ENCODE measurements at places on chromosomes 11 and 22.

GRCh38 chr22:19805821-19806212, 45.2 kb downstream of the TBX1 start:
- DNase-seq = no peak

- no peak for DNase-seq
Observed at GRCh38 chr11:6437423-6437822, 3.4 kb downstream of the HPX start.

- no peak for DNase-seq
Observed at GRCh38 chr11:76717816-76718215, 47.3 kb upstream of the LRRC32 start.

DNA sequence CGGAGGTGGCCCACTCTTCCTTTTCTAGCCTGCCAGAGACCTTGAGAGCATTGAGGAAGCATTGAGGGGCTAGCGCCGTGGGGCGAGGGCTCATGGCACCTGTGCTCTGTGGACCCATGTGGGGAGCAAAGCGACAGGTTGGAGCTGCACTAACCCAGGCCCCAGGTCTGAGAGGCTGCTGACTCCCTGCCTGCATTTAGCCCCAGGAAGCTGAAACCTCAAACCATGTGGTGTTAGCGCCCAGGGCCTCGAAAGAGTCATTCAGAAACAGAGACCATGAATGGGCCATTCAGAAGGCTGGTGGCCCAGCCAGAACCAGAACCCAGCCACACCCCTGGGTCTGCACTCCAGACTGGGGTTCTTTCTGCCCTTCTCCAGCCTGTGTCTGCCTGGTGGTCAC, 88.6 kb downstream of the BCR start:
- DNase-seq = no peak

DNA sequence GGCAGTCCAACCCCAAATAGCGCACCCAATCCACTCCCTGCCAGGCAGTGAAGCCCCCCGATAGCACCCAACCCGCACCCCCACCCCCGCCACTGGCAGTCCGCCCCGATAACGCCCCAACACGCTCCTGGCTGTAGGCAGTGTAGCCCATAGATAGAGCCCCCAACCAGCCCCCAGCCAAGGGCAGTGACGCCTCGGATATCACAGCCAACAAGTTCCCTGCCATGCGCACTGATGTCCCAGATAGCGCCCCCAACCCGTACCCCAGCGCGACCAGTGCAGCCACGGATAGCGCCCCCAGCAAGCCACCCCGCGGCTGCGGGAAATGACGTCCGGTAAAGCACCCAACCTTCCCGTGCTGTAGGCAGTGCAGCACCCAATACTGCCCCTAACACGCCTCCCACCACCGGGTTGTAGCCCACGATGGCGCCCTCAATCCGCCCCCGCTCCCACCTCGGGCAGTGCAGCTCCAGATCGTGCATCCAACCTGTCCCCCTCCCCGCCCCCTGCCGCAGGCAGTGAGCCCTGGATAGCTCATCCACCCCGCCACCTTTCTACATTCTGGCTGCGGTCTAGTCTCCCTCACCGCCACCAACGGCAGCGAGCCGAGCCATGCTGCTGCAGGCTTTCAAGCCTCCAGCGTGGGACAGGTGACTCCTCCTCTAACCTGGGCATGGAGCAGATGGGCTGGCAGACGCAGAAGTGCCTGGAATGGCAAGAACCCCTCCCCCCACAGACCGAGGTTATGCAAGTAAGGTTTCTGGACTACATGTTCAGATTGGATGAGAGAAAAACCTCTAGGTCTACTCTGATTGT, 625 bp downstream of the RFPL2 start:
- DNase-seq = no peak

DNA sequence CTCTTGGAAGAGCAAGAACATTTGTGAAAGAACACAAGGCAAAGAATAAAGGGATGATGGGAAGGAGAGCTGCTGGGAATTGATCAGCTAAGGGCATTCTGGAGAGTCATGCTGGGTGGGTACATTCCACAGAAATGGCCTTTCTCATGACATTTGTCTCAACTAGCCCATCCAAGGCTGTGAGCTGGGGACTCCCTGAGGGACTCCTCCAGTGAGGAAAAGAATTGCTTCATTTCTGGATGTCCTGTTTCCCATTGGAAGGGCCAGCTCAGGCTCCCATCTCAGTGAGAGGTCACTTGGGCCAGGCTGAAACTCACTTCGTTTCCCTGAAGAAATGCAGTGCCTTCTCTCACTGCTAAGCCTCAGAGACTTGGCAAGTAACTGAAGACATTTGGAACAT, 106.8 kb downstream of the CD44 start:
- no peak for DNase-seq

DNA sequence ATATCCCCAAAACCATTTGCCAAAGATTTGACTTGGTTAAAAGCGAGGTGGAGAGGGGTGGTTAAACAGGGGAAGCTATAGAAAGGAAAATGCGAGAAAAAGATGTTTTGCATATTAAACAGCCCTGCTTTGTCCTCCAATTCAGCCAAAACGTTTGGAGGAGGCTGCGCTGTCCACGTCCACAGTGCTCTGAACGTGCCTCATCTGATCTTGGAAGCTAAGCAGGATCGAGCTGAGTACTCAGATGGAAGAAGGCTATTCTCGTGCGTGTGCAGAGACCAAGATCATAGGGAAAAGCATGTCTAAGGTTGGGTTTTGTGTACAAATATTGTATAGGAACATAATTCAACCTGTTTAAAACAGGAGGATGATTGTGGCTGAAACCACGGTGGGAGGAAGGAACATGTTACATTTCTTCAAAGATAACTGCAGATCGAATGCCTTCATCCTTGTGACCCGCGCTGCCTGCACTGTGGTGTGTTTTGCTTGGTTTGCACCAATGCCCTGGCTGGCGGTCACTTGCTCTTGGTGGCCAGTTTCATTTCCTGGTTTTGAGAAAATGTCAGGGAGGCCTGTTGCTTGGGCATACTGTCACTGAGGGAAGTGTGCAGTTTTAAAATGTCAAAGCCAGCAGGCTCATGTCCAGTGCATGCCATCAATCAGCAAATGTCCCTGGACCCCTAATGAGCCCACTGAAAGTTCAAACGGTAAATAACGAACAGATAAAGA, 40.4 kb downstream of the FLI1 start:
- no peak for DNase-seq

DNA sequence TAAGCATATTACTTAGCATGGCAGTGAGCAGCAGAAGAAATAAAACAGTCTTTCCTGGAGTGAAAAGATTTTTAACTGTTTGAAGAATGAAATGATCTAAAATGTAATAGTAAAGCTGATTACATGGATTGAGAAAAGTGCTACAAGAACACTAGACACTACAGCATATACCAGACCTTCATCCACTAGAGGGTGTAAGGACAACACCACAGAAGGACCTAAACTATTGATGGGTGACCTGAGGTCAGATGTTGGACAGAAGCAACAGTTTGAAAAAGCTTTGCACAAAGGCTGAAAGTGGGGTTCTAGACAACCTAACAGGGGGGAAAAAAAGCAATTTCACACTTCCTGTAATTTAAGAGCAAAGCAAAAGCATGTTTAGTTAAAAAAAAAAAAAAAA, 97.7 kb downstream of the RBFOX2 start:
- DNase-seq = no peak

DNA sequence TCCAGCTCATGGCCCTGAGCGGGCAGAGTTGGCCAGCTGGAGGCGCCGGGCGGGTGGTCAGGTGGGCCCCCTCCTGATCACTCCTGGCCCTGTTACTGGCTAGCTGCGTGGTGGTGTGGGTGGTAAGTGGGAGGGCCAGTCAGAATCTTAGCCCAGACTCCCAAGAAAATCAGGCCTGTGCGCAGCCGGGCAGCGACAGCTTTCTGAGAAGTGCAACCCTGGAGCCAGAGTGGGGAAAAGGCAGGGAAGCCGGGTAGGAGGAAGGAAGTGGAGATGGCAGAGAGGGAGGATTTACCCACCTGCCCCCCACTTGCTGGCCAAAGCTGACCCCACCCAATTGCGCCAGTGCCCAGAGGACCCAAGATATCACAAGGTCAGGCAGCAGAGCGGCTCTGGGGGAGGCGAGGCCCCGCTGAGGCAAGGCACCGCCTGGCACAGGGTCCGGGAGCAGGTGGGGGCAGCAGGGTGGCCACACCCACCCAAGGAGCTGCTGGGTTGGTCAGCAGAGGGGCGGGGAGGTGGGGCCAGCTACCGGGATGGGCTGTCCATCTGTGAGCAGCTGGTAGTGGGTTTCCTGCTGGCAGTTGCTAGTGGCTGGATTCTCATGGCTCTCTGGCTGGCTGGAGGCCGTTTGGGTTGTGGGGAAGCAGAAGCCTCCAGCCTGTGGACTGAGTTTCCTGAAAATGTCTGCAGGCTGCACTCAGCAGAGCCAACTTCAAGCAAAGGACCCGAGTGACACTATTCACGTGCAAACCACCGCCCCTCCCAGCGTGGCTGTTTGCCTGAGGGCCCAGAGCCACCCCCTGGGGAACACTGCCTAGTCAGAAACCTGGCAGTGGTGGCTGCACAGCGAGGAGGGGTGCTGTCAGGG, 196.4 kb downstream of the IGLL1 start:
- no peak for DNase-seq

DNA sequence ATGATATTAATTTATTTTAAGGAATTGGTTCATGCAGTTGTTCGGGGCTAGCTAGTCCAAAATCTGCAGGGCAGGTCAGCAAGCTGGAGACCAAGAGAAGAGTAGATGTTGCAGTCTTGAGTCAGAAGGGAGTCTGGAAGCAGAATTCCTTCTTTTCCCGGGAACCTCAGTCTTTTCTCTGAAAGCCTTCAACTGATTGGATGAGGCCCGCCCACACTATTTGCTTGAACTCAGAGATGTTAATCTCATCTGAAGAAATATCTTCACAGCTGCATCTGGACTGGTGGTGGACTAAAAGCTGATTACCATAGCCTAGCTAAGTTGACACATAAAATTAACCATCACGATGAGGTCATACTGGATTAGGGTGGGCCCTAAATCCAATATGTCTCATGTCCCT, 122.2 kb downstream of the COMMD9 start:
- no peak for DNase-seq

GRCh38 chr11:128171506-128171905, 415.9 kb downstream of the ETS1 start:
- DNase-seq = no peak

DNA sequence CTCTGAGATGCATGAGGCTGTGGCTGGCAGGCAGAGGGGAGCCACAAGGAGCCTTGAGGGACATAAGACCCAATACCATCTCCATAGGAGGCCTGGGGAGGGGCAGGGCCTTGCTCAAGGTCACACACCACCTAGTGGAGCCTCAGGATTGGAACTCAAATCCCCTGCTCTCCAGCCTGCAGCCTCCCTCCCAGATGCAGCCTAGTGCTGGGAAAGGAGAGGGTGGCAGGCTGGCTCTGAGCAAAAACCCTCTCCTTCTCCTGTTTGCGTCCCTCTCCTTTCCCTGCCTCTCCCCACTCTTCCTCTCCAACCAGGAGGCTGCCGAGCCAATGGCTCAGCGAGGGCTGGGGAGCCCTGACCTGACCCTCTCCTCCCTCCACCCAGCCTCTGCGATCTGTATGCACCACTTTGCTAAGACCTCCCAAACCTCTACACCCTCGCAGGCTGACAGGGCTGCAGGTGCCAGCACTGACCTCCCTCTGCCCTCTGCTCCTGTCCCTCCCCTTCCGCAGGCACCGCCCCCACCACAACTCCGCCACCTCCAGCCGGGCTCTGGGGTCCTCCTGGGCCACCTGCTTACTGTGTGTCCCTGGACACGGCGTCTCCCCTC, 14.7 kb downstream of the IGLL1 start:
- DNase-seq = no peak

- DNase-seq = no peak
Observed at GRCh38 chr11:28858076-28858475, 749.9 kb downstream of the METTL15 start.

DNA sequence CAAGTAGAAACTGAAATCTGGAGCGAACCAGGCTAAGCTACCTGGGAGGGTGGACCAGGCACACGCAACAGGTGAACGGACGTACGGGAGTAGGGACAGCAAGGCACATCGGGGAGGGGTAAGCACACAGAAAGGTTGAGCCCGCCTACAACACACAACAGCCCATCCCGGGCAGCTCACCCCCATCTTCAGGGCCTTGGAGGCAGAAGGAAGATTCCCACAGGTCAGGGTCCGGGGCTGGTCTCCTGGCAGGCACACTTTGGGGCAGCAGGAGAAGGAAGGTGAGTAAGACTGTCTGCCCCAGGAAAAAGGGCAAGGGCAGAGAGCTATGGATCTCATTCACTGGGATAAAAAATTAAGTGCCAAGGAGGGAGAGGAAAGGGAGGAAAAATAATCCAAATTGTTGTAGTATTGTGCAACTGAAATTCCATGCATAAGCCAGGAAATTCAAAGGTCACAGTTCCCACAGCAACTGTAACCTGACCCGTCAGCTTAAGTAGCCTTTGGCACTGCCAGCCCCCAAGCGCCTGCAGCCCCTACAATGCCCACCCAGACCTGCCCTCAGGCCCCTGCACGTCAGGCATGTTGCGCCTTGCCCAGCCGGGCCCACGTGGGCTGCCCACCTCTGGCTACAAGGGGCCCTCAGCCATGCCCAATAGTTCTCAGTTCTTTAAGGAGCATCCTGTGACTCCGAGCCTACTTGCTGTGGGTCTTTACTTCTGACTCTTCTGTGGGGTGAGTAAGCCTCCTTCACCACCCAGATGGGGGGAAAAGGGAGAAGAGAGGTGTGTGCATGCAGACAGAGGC, 51.8 kb downstream of the MICAL3 start:
- no peak for DNase-seq

GRCh38 chr11:15189189-15189588, 74.5 kb downstream of the INSC start:
- no peak for DNase-seq

GRCh38 chr11:75349521-75350116, 1.8 kb downstream of the ARRB1 start:
- DNase-seq = no peak

GRCh38 chr11:35282221-35282882, 137.0 kb downstream of the SLC1A2 start:
- DNase-seq = no peak

DNA sequence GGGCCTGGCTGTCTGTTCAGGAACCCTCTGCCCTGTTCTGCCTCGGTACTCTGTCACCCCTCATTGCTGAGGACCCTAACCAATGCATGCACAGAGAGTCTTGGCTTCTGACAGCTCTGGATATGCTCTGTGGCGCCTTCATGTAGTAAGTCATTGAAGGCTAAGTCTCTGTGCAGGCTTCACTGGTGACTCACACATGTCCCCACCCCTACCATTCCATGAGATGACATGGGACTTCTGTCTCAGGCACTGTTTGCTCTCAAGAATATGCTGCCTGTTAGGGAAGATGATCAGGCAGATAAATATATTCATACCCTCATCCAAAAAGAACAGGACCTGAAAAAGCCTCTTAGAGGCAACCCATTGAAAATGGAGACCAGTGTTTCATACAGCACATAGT, 43.6 kb upstream of the HORMAD2 start:
- DNase-seq = no peak

- DNase-seq = no peak
Observed at GRCh38 chr11:12433571-12434324, 56.4 kb downstream of the PARVA start.

All from CD8-positive, alpha-beta memory T cell (primary cell).